ENCODE measurements at places on chromosomes 12 and 14.

GRCh38 chr12:128661226-128661569, 162.6 kb downstream of the SLC15A4 start:
- DNase-seq: peak; percentile 83

GRCh38 chr12:115129727-115130126, 445.8 kb upstream of the TBX3 start:
- no peak for DNase-seq

DNA sequence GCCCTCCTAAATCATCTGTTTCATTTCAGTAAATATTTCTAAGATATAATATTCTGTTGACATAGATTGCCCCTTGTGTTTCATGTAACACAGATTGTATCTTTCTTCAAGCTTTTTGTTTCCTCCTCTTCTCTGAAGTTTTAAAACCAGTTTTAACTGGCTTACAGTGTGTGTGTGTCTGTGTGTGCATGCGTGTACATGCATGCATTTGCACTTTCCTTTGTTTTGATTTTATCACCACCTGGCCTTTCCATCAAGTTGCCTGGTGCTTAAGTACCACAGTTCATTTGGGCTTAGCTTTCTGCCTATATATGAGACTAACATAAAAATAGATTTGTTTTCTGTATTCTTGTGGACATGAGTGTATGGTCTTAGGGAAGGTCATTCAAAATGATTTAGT, 31.9 kb downstream of the ETNK1 start:
- DNase-seq: no peak

GRCh38 chr14:66249544-66249943, 236.6 kb upstream of the CCDC196 start:
- no peak for DNase-seq

- DNase-seq: peak; percentile 73
Observed at GRCh38 chr14:33839193-33840076, 111.4 kb downstream of the EGLN3 start.

DNA sequence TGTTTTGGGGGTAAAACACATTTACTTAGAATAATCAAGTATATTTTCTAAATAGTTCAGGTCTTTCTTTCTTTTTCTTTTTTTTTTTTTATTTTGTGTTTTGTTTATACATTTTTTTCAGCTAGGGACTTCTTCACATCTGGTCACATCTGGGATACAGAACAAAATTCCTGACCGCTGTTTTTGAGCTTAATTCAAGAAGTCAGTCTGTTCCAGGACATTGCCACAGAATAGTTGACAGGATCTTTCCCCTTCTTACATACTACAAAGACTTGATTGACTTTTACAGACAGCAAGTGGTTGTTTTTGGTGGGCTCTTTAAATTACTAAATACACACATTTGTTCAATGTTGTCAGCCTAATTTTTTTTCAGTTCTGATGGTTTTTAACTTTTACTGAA, 41.8 kb upstream of the DCN start:
- no peak for DNase-seq

DNA sequence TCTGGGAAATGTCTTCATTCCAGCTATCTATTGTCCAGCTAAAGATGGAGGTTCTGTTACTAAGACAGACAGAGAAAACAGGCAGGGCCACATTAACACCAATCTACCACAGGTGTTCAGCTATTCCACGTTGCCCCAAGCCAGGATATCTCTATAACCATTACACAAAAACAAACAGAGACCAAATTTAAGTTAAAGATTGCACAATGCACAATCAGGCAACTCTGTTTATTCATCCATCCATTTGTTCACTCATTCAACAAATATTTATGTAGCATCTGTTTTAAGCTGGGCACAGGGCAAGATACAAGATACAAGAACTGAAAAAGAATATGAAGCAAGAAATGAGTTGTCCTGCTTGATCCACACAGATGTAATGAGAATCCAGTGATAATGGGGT, 629.0 kb downstream of the MED13L start:
- DNase-seq: no peak

DNA sequence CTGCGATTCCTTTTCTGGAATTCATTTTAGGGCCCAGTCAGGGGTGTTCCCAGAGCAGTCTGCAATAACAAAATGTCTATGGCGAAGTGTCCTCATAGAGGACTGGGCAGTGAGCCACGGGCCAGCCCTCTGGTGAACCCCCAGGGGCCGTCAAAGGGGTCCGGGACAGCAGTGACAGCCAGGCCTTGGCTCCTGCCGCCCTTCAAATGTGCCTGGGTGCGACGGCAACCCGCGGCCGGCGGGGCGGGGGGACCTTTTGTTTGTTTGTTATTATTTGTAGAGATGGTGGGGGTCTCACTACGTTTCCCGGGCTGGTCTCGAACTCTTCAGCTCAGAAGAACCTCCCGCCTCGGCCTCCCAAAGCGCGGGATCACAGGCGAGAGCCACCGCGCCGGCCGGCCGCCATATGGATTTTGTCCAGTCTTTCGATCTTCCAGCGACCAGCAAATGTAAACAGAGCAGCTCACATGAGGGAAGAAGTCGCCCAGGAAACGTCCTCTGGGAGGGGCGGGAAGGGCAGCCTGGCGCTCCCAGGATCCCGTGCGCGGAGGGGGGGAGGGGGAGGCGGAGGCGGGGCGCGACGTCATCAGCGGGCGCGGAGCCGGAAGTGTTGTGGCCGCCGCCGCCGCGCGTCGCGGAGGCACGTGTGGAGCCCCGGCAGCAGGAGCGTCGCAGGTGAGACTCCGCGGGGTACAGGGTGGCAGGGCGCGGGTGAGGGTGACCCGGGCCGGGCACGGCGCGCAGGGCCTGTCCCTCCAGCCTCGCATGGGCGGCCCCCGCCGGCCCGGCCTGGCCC, at the start of gene TRMT61A:
Gene TRMT61A, plus strand, starts transcription at position 610 of the 796 bp plus-strand sequence. CDS start 783 bp downstream, outside the sequence.
- peak; percentile 91 for DNase-seq

- peak; percentile 50 for DNase-seq
Observed at GRCh38 chr12:57899010-57899662, 42.2 kb upstream of the ATP23 start.

DNA sequence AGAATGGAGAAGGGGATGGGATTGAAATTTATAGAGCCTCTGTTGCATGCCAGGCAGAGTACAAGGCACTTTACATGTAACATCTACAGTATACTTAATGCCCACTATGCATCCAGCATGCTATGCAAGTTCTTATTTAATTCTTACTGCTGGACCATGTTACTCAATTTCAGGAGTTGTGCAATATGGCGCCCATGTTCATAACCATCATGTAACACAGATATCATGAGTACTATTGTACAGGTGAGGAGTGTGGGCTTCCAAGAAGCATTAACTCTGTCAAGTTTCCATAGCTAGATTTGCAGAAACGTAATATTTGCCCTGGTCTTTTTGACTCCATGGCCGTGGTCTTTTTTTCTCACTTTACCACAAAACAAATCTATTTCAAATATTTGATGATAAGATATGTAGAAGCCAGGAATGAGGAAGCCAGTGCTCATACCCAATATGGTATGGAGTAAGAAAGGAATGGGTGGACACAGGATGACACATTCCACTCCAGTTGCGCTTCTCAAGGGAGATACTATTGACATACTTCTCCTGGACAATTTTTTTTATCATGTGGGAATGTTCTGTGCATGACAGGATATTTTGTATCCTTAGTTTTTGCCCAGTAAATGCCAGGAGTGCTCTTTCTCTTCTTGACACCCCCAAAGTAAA, 191.8 kb downstream of the C12orf75 start:
- DNase-seq: no peak

GRCh38 chr14:96710060-96710666, 87.0 kb upstream of the VRK1 start:
- no peak for DNase-seq

GRCh38 chr12:120078868-120079267, 37.7 kb downstream of the RAB35 start:
- DNase-seq: no peak

- DNase-seq: no peak
Observed at GRCh38 chr12:52266514-52266913, 7.9 kb upstream of the KRT86 start.

- DNase-seq: no peak
Observed at GRCh38 chr12:23771240-23771949, 178.1 kb downstream of the SOX5 start.

GRCh38 chr12:42809226-42809625, 219.7 kb upstream of the PRICKLE1 start:
- DNase-seq: no peak

DNA sequence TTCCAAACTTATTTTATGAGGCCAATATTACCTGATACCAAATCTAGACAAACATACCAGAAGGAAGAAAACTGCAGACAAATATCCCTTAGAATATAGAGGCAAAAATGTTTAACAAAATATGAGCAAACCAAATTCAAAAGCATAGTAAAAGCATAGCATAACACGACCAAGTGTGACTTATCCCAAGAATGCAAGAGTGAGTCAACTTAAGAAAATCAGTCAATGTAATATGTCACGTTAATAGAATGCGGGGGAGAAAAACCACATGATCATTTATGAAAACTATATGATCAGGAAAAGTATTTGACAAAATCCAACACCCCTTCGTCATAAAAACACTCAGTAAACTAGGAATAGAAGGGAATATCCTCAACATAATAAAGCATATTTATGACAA, 217.3 kb downstream of the ADGRD1 start:
- DNase-seq: no peak
